ENCODE measurements at places on chromosomes 12 and 14.

- no peak for DNase-seq
Measured at GRCh38 chr12:120719072-120719471, 6.6 kb upstream of the ACADS start.

DNA sequence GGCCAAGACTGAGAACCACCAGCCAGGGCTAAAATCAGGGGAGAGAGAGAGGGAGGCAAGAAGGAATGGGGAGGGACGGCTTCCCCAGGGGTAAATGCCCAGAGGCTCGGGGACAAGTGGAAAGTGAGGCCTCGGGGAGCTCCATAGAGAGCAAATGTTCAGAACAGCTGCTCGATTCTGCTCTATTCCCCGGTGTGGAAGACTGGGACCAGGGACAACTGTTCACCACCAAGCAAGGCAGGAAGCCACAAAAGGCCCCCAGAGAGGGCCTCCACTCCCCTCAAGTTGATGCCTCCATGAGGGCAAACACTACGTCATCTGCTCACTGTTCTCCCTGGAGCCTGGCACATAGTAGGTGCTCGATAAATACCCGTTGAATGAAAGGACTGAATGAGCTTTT is 53.5 kb downstream of the IRF2BPL start:
- no peak for DNase-seq

- DNase-seq: no peak
Measured at GRCh38 chr12:31494455-31494854, 96.5 kb downstream of the DENND5B start.

- DNase-seq: no peak
Measured at GRCh38 chr14:99239661-99240092, 32.3 kb downstream of the BCL11B start.

GRCh38 chr14:67589204-67589770 is 10.8 kb downstream of the PIGH start:
- no peak for DNase-seq

GRCh38 chr14:53947094-53947445 is 9.6 kb downstream of the BMP4 start:
- no peak for DNase-seq

GRCh38 chr14:92792885-92793284 is 1.2 kb upstream of the GOLGA5 start:
- DNase-seq: no peak

DNA sequence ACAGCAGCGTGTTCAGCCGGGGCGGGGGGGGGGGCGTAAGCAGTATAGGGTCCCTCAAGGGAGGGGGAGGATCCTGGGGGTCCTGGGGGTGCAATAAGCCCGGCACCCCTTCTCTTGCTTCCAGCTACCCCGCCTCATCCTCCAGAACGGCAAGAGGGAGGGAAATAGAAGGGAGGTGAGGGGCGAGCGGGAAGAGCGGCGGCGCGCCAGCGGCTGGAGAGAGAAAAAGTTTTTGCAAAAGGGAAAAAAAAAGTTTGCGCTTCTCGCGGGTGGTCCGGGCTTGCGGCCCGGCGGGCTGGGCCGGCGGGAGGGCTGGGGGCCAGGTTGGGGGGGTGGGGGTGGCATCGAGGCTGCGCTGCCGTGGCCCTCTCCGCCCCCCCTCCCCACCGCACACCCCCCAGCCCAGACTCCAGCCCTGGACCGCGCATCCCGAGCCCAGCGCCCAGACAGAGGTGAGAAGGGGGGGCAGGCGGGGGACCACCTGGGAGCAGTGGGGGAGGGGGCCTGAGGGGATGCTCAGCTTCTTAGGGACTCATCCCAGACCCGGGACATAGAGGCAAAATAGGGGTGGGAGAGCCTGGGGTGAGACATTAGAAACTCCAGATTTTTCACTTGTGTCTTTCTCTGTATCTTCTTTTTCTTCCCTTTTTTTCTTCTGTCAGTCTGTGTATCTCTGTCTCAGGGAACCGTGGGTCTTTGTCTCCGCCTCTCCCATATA is at the start of gene GLI1:
TSS of gene GLI1 (plus strand) at position 36 of the 718 bp plus-strand sequence. CDS start 3,907 bp downstream, outside the sequence.
- no peak for DNase-seq

DNA sequence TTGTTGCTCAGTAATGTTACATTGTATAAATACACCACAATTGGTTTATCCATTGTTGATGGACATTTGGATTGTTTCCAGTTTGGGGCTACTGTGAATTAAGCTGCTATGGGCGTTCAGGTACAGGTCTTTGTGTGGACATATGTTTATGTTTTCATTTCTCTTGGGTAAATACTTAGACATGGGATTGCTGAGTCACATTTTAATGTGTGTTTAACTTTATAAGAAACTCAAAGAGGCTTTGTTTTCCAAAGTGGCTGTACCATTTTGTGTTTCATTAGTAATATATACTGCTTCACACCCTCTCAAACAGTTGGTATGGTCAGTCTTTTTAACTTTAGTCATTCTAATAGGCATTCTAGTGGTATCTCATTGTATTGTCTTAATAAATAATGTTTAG is 225.0 kb downstream of the SPTSSA start:
- DNase-seq: no peak

- DNase-seq: no peak
Measured at GRCh38 chr12:72264548-72265175, 7.5 kb upstream of the TRHDE start.

Measured in activated T-helper 9 cell treated with anti-CD3 and anti-CD28 coated beads, Interleukin-2, amount 50 U/mL, for 16 hours (primary cell).